ENCODE measurements at places on chromosomes 16 and 17.

- no peak for DNase-seq
These were observed 23.8 kb upstream of the CACNG5 start for GRCh38 chr17:66810951-66811682.

GRCh38 chr17:56762988-56763387 lies 70.7 kb downstream of the C17orf67 start:
- DNase-seq: no peak

DNA sequence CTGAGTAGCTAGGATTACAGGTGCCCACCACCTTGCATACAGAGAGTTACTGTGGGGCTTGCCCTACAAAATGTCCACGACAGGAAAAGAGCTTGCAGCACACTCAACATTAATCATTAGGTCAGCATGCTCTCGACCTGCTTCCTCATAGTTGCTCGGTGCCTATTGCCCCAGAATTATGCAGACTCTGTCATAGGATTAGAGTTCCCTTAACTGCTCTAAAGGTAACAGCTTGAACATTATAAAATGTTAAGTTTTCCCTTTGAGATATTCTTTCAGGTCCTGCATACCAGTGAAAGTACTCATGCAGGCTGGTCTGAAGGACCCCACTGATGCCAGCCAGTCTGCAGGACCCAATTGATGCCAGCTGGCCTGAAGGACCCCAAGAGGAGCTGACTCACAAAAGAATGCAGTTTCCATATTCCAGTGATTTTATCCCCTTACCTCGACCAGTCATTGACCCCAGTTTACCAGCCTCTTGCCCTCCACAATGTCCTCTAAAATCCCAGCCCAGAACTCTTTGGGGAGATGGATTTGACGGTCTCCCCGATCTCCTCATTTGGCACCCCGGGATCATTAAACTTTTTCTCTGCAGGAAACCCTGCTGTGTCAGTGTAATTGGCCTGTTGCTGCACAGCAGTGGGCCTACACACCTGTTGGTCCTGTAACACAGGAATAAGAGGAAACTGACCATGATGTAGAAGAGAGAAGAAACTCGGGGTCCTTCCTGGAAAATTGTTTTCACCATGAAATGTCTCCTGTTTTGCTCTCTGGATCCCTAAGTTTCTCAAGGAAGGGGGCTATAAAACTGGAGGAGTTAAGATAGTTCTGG lies 10.6 kb downstream of the ICAM2 start:
- DNase-seq: no peak

- no peak for DNase-seq
These were observed 231.6 kb downstream of the GRIN2A start for GRCh38 chr16:9950658-9951057.

GRCh38 chr16:667780-668518 lies at the start of gene RHOT2:
Gene RHOT2 (plus strand): TSS chr16:668132. CDS start chr16:668200, 68 bp downstream.
- peak; percentile 96 for DNase-seq

DNA sequence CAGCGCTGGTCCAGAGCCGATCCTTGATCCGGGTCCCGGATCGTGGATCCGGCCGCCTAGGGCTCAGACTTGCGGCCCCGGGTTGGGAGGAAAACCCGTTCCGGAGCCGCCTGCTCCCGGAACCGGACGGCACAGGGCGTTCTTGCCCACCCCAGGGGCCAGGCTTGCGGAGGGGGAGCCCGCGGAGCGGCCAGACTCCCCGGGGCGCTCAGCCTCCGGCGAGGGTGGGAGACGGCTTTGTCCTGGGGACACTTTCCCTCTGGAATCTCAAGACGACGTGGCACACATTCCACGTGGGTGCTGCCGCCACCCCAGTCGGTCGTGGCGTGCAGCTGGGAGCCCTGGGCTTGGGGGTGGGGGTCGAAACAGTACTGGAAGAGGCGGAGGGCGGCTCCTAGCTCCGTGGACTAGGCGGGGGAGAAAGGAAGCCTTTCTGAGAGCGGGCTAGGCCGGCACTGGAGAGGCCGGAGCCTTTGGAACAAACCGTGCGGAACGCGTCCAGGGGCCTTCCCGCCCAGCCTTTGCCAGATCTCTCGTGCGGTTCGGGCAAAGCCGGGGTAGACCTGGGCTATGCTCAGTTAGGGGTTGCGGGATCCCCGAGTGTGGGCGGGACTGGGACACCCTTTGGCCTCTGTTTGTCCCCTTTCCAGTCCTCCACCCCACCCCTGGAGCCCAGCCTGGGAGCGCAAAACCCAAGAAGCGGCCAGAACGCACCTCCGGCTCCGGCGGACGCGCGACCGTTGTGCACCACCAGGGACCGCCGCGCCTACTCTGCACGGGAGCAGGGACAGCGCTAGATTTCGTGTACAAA lies 26.5 kb downstream of the SREBF1 start:
- DNase-seq: no peak

Data from lower lobe of right lung (tissue), 2 donors.